Effector CD4-positive, alpha-beta T cell (primary cell): ENCODE measurements at places on chromosomes 16 and 17.

- DNase-seq: no peak
Observed at GRCh38 chr16:7422036-7422888, 89.6 kb downstream of the RBFOX1 start.

DNA sequence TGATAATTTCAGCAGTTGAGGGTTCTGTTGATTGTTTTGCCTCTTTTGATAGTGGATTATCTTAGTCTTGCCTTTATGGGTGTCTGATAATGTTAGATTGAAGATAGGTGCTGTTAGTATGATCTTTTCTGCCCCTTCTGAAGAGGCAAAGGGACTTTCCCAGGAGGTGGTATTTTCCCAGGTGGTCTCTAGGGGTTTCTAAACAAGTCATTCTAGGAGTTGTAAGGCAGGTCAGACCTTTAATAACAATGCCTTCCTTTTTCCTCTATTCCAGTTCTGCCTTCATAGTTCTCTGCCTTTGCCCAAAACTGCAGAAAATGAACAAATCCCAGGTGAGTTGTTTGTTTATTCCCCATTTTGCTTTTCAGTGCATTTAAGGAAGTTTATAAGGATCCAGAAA lies 4.3 kb downstream of the ZFP1 start:
- no peak for DNase-seq

- no peak for DNase-seq
Observed at GRCh38 chr16:89370081-89370511, 120.3 kb downstream of the ANKRD11 start.

DNA sequence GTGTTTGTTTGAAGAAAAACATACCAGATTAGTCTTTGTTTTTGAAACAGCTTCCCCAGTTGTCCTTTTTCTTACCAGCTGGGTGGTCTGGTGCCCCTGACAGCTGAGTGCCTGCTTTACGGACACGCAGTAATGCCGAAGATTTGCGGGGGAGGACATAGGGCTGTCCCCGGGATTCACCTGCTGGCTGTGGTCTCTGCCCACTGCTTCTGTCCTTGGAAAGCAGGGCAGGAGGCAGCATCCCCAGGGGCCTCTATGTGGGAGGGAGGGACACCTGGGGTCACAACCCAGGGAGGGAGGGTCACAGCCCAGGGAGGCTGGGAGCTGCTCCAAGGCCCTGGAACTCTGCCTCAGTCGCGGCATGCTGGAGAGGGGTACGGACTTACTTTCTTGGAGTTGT lies 221.7 kb downstream of the NTN1 start:
- DNase-seq: no peak

GRCh38 chr17:48954300-48954755 lies 9.7 kb upstream of the SNF8 start:
- DNase-seq: no peak

DNA sequence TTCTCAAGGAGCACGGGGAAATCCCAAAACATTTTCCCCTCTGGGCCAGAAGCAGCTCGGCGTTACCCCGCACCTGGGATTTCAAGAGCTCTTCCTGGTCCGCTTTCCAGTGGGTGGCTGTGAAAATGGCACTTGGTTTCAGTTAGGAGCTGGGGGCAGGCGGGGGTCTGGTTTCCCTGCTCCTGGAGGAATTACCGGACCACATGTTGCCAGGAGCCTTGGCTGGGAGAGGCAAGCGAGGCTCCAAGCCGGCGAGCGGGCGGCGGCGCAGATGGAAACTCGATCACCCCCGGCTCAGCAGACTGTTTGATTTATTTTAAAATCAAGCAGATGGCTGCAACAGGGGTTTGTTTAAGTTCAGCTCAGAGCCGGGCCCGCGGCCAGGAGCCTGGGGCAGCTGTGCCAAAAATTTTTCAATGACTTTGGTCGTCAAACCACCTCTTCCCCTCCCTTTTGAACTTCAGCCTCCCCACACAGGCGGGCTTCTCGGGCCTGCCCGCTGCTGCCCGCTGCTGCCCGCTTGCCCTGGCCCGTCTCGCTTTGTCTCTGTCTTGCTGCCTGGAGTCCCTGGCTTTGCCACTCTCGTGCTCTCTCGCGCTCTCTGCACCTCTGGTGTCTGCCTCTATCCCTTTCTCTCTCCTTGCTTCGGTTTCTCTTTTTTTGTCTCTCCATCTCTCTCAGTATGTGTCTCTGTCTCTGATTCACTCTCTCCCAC lies 108.0 kb upstream of the CIBAR2 start:
- DNase-seq: no peak

DNA sequence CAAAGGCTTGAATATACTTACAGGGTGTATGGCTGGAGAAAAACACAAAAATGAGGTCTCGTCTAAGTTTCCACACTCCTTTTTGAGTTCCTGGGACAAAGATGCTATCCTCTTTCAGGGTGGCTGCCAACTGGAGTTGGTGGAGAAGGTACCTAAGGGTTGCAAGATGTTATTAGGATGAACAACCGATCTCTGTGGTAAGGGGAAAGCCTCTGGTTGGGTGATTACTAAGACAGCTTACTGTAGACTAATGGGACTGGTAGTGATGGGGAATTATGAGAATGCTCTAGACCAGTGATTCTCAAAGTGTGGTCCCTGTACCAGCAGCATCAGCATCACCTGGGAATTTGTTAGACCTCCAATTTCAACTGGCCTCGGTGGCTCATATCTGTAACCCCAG lies 6.0 kb downstream of the ADAT1 start:
- DNase-seq: no peak

DNA sequence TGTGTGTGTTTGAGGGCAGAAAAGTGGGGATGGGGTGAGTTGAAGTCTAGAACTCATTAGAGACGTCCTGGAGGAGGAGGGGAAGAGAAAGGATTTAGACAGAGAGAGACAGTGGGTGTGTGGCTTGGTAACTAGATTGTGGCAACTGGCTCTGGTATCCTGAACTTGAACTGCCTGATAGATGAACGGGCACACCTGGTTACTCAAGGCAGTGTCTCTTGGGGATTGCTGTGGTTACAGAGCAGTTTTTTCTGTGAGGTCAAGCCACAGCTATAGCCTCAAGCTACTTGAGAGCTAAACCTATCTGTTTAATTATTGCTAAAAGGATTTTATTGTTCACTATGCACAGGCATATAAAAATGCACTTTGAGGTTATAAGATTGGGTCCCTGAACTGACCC lies 29.8 kb upstream of the MYH2 start:
- no peak for DNase-seq
